ENCODE measurements at places on chromosomes 1 and 21.
A peak's percentile ranks its signal among the peaks of the same experiment; 100 is the strongest.

DNA sequence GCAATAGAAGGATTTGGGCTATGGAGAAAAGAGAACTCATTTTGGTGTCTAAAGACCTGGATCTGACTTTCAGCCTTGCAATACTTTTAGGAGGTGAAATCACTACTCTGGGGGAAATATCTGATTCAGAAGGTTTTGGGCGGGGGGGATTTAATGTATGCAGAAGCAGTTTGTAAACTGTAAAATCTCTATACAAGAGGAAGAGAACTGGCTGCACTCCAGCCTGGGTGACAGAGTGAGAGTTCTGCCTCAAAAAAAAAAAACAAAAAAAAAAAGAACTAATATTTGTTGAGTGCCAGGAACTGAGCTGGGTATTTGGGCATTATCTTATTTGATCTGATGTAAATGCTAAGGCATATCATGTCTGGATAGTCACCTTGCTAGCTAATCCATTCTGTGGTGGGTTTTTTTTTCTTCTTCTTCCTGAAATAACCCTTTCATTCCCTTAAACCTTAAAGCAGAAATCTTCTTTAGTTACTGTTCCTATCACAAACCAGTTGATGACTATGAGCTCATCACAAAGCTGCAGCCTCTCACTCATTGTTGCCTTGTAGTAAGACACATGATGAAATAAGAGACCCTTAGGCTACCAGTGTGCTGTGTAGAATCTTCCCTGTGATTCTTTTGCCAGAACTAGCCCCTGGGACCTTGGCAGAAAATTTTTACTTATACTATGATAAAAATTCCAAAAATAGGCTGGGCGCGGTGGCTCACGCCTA is 35.6 kb upstream of the SLC16A1 start:
- peak; percentile 83 for ATAC-seq

DNA sequence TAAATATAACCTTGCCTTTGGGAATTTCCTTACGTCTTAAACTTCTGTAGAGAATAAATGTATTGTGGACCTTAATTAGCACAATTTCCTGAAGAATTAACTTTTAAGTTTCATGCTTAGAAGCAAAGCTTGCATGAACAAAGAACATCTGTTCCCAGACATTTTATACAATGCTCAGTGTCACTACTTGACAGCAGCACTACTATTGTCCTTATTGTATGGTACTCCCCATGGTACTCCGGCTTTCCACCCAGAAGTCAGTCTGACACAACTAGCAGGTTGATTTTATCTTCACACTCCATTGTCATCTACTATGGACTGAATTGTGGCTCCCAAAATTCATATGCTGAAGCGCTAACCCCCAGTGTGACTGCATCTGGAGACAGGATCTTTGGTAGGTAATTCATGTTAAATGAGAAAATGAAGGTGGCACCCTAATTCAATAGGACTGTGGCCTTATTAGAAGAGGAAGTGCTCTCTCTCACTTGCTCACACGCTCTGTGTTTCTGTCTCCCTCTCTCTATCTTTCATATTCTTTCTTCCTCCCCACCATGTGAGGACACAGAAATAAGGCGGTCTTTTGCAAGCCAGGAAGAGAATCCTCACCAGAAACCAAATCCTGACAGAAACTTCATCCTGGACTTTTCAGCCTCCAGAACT is 10.7 kb upstream of the OR2B11 start:
- no peak for ATAC-seq

DNA sequence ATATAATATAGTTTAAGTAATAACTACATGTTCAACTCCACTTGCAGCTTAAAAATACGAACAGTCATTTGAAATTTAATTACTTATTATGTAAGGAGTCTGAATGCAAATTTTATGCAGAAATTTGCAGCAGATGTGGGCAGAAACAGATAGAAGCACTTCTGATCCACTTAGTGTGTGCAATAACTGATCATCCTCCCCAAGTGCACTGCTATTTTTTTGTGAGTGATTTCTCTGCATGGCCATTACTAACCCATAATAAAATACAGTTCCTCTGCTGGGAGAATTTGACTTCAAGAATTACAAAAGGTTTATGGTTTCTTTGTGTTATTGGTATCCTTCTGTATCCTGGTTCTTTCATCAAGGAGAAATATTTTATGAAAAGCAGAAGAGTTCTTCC is 611.5 kb upstream of the RGS18 start:
- ATAC-seq, result peak; percentile 76

GRCh38 chr1:200653022-200653462 is 16.7 kb downstream of the DDX59 start:
- ATAC-seq, result no peak

- no peak for ATAC-seq
Measured at GRCh38 chr1:154911691-154912550, 24.6 kb downstream of the PMVK start.

DNA sequence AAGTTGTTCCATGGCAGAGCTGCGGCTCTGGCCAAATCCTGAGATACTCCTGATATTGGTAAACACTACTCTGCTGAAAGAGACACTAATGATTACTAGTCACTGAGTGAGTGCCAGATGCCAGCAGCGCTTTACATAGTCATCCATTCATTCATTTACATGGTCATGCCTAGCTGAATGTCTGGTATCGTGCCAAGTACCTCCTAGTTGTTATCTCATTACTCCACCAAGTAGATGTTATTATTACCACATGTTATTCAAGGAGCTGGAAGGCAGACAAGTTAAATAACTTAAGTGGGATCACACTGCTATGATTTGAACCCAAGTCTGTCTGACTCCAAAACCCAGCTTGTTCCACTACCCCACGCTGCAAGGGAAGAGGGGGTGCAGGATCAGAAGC is 4.7 kb downstream of the OLFML2B start:
- no peak for ATAC-seq

DNA sequence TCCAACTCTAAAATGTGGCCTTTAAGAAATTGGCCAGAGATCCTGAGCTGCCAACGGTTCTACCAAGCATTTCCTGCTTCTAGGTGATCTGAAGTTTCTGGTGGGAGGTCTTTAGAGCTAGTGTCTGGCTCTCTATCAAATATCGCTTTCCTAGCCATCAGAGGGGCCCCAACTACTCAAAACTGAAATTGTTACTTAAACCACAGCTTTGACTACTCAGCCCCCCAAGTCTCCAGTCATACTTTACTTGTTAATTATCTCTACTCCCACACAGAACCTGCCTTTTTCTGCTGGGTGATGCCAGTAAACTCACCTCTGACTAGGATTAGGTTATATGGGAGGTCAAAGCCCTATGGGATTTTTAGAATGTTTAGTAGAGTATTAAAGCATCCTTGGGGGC is 95.1 kb downstream of the FASLG start:
- no peak for ATAC-seq

Measured in motor neuron (in vitro differentiated cells).